ENCODE measurements at places on chromosomes 16 and 17.

- DNase-seq, result no peak
These were observed 4.3 kb downstream of the ZFP1 start for GRCh38 chr16:75152635-75153034.

DNA sequence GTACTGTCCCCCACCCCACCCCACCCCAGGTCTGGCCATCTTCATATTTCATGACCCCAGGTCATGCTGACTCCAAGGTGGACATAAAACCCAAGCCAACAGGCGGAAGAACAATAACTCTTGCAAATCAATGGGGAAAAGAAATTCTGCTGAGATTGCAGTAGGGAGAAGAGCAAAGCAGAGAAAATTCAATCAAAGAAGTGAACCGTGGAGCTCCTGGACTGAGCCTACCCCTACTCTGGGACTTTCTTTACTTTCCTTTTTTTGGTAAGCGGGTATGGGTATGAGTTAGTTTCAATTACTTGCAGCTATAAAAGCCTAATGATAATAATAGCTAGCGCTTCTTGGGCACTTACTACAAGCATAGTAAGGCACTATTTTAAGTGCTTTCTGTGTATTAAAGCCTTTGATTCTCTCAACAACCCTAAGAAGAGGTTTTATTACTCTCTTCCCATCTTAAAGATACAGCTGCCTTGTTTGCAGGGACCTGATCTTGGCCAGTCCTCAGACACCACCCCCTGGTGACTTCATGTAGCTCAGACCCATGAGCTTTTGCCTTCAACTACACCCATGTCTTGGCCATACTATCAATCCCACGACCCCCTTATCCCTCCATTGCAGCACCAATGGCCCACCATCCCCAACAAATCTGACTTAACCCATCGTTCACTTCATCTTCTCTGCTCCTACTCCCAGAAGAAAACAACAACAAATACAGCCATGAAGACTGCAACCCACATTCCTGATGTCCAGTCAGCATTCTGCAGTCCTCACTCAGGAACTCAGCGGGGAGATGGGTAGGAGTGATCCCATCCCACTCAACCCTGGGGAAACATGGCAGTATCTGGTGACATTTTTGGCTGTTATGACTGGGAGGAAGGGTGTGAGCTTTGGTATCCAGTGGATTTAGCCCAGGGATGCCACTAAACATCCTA, 4.4 kb downstream of the GGA2 start:
- peak; percentile 18 for DNase-seq

DNA sequence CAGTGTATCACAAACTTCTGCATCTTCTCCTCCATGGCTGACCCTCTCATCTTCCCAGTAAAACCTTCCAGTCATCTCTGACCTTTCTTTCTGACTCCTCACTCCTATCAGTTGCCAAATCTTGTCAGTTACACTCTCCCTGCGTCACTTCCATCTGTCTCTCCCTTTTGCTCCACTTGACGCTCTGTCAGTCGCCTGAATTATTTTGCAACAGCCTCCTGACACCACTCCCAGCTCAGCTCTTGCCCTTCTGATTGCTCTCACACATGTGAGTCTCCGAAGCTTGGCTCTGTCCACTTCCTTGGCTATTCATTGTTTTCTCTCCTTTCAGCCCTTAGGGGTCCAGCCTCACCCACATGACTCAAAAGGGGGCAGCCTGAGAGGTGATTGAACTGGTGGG, 27.7 kb downstream of the DHRS7C start:
- no peak for DNase-seq

GRCh38 chr16:20610211-20610891, 34.2 kb upstream of the ACSM2B start:
- no peak for DNase-seq

DNA sequence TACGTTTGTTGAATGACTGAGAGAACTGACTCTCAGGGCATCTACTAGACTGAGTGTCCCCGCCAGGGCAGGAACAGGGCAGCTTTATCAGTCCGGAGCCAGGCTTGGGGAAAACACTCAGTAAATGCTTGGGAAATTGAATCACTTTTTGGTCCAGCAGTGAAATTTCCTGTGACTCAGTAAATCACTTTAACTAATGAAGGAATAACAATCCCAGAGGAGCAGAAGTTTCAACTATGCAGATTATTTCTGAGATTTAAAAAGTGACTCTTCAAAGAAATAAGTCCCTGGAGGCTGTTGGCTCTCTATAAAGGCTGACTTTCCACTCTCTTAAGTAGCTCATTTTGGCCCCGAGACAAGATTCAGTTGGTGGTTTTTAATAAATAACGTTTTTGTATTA, 101.8 kb downstream of the FOXL1 start:
- DNase-seq, result no peak
